ENCODE measurements at places on chromosomes 11 and 22. TPM values are rescaled to one million over a fixed set of nuclear protein-coding genes. Genes with fewer than 3 reads are reported as not detected.

The OR6A2 gene
- total RNA-seq = under 0.01 TPM

The CARD18 gene
- not detected for total RNA-seq

The ARHGAP20 gene
- total RNA-seq = under 0.01 TPM

The DEFB131B gene
- not detected for total RNA-seq

The CNTF gene
- total RNA-seq = 2.1 TPM

The CNGA4 gene
- 0.64 TPM for total RNA-seq

The ISX gene
- not detected for total RNA-seq

The IGSF22 gene
- 0.43 TPM for total RNA-seq

The AMPD3 gene
- 8.2 TPM for total RNA-seq

The SLC16A8 gene
- 0.24 TPM for total RNA-seq

The FAM181B gene
- 3.2 TPM for total RNA-seq

The KAT5 gene
- total RNA-seq = 43.6 TPM

The TRPC6 gene
- total RNA-seq = not detected

The CHEK2 gene
- total RNA-seq = 14.9 TPM

The SGSM1 gene
- not detected for total RNA-seq

The LRRC74B gene
- total RNA-seq = not detected

Measured in tracheal epithelial cell (primary cell).